Transverse colon (tissue), 4 donors: ENCODE measurements at places on chromosomes 7 and 10. TPM values are rescaled to one million over a fixed set of nuclear protein-coding genes. Genes with fewer than 3 reads are reported as not detected.

CFAP46 gene
- not detected for total RNA-seq

CEP55 gene
- total RNA-seq, result 13.1 TPM

OPN1SW gene
- total RNA-seq, result not detected

UBTD1 gene
- 3.5 TPM for total RNA-seq

PIP gene
- not detected for total RNA-seq

VOPP1 gene
- total RNA-seq, result 68.9 TPM

OPALIN gene
- total RNA-seq, result not detected

DNA sequence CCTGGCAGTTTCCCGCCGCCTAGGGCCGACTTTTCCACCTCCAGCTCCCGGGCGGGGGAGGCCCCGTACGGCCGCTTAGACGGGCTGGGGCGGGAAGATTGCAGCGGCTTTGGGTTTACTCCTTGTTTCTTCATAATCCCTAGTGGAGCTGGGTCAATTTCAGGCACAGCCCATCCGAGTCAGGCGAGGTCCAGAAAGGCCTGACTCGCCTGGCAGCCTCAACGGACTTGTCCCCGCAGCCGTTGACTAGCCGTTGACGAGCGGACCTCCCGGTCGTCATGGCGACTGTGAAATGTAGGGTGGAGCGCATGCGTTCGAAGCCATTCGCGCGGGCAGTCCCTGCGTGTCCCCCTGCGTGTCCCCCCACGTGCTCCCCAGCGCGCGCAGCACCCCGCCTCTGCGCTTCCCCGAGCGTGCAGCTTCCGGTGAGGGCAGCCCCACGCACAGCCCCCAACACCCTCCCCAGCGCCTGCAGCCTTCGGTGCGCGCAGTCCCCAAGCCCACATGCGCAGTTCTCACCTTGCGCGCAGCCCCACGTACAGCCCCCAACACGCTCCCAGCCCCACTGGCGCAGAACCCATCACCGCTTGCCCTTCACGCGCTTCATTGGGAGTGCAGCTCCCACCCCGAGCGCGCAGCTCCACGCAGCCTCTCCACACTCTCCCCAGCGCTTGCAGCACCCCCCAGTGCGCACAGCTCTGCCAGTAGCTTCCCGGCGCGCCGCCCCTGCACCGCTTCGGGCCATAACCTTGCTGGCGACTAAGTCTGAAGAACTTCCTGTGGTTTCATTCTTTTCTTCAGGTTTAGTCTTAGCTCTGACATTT, 67.8 kb downstream of the TBX20 start:
- peaks cover 13% of the 10 kb centered on the region for H3K4me1 ChIP-seq
- DNase-seq, result no peak
- H3K36me3 ChIP-seq, result no peaks in the 10 kb centered on the region

GRCh38 chr7:18960725-18961124, 156.7 kb downstream of the TWIST1 start:
- no peak overlapping the region for H3K27ac ChIP-seq
- no peak for DNase-seq
- no peaks in the 10 kb centered on the region for H3K4me1 ChIP-seq
- no peak overlapping the region for H3K4me3 ChIP-seq

GRCh38 chr7:156999958-157000726, 10.3 kb downstream of the MNX1 start:
- peak overlapping the region; percentile 76 for H3K27ac ChIP-seq
- peak overlapping the region; percentile 19 for H3K4me3 ChIP-seq
- H3K36me3 ChIP-seq, result no peaks in the 10 kb centered on the region
- H3K27me3 ChIP-seq, result peaks cover 69% of the 10 kb centered on the region
- peaks cover 31% of the 10 kb centered on the region for H3K4me1 ChIP-seq
- peak; percentile 67 for DNase-seq

DNA sequence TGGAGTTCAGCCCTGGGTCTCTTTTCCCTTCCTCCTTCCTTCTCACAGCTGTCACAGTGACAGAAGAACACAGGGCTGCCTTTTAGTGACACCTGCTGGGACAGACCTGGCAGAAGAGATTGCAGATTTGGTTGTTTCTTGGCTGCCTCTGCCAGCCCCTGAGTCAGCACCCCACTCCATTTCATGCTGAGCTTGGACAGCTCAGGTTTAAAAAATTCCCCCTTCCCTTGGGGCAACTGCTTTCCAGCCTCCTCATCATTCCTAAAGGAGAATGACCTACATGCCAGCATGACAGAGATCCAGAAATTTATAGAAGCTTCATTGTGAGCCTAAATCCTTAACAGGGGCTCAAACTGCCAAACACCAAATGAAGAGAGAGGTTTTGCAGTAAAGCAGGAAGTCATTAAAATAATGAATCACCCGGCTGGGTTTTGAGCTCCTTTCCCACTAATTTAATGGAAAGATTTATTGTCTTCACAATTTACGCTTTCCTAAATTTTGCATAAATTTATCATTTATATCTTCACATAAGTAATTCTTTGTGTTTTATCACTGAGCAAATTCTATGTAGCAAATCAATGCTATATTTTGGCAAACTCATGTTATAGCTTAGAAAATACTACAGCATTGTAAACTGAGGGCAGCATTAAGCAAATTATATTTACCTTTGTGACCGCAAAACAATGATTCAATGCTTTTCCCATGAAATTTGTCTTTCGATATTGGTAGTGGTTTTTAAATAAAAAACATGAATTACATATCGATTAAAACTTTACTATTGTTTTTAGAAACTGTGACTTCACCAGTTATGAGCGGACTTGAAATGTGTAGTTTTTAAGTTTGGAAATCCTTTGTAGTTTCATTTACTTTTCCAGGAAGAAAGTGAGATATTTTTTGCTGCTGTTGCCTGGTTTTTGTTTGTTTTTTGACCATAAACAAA, 399.5 kb upstream of the ANKRD30A start:
- no peaks in the 10 kb centered on the region for H3K4me1 ChIP-seq
- no peak for DNase-seq
- no peak overlapping the region for H3K27ac ChIP-seq
- H3K4me3 ChIP-seq, result no peak overlapping the region
- no peaks in the 10 kb centered on the region for H3K36me3 ChIP-seq

DNA sequence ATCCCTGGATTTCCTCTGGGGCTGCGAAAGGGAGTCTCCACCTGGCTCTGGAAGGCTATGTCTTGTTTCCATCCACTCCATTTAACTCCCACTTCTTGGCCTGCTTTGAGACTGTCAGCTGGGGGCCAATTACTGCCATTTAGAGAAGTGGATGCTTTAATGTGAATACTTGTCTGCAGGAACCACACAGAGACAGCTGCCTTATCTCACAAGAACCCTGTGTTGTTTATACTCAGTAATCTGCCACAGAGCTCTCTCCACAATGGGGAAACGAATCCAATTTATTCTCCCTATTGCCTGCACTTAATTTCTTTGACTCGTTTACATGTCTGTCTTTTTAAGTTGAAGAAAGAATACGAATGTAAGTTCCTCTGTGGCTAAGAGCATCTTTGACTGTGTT, 787.0 kb upstream of the C7orf33 start:
- H3K27me3 ChIP-seq, result no peaks in the 10 kb centered on the region
- no peaks in the 10 kb centered on the region for H3K36me3 ChIP-seq
- no peak overlapping the region for H3K27ac ChIP-seq
- no peak for DNase-seq
- no peaks in the 10 kb centered on the region for H3K4me1 ChIP-seq
- no peak overlapping the region for H3K4me3 ChIP-seq

DNA sequence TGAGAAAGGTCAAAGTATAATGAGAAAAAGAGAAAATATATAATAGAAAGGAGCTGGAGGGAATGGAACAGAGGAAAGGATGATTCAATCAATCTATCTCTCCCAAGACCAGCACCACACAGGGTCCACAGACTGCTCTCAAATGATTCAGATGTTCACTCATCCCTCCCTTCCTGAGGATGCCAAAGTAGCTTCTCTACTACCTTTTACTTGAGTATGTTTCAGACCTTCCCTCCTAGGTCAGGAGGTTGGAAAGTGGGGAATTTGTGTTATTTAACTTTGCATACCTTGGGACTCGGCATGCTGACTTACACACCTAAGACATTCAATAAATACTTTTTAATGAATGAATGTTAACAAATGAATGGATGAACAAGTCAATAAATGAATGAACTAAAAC, 30.6 kb downstream of the CPVL start:
- H3K27me3 ChIP-seq, result no peaks in the 10 kb centered on the region
- no peak overlapping the region for H3K27ac ChIP-seq
- no peak overlapping the region for H3K4me3 ChIP-seq
- no peaks in the 10 kb centered on the region for H3K36me3 ChIP-seq
- no peaks in the 10 kb centered on the region for H3K4me1 ChIP-seq

GRCh38 chr7:98745722-98746318, 124.0 kb downstream of the TMEM130 start:
- H3K4me1 ChIP-seq, result no peaks in the 10 kb centered on the region
- no peak overlapping the region for H3K27ac ChIP-seq
- peak; percentile 79 for DNase-seq
- no peak overlapping the region for H3K4me3 ChIP-seq
- no peaks in the 10 kb centered on the region for H3K27me3 ChIP-seq

DNA sequence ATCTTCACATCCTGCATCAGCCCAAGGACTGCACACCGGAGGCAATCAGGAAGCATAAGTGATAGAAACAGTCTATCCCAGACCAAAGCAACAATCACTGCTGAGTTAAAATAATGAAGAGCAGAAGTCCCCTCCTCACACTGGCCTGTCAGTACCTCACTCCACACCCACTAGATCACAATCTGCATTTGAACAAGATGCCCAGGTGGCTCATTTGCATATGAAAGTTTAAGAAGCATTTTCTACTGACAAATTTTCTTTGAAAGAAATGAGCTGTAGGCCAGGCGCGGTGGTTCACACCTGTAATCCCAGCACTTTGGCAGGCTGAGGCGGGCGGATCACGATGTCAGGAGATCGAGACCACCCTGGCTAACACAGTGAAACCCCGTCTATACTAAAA, 77.4 kb downstream of the CUL2 start:
- no peak overlapping the region for H3K27ac ChIP-seq
- DNase-seq, result no peak
- no peak overlapping the region for H3K4me3 ChIP-seq
- no peaks in the 10 kb centered on the region for H3K36me3 ChIP-seq

DNA sequence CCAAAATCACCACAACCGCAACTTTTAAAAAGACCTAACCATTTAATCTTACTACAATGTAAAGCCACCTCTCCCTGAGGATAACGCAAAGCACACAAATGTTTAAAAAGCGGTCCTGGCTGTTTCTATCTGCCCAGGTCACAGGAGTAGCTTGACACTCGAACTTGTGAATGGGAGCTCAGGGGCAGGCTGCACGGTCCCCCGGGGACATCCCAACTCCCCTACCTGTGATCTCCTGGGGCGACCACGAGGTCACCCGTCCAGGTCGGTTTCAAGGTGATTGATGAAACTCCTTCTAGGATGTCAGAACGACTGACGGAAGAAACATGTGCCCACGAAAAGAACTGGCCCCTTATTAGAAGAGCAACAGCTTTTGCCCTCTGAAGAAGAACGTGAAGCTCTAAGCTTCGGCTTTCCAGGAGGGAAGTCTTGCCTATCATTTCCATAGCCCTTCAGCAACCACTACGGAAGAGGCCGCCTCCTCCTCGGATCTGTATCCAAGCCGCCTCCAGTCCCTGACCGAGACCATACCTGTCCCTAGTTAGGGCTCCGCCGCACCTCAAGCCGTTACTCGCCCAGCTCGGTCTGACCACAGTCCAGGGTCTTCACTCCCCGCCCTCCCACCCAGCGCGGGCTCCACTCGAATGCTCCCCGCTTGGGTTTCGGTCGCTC, 459 bp downstream of the CYCS start:
- H3K27ac ChIP-seq, result peak overlapping the region; percentile 96
- H3K4me1 ChIP-seq, result no peaks in the 10 kb centered on the region
- H3K27me3 ChIP-seq, result no peaks in the 10 kb centered on the region
- no peak for DNase-seq
- H3K4me3 ChIP-seq, result peak overlapping the region; percentile 84

DNA sequence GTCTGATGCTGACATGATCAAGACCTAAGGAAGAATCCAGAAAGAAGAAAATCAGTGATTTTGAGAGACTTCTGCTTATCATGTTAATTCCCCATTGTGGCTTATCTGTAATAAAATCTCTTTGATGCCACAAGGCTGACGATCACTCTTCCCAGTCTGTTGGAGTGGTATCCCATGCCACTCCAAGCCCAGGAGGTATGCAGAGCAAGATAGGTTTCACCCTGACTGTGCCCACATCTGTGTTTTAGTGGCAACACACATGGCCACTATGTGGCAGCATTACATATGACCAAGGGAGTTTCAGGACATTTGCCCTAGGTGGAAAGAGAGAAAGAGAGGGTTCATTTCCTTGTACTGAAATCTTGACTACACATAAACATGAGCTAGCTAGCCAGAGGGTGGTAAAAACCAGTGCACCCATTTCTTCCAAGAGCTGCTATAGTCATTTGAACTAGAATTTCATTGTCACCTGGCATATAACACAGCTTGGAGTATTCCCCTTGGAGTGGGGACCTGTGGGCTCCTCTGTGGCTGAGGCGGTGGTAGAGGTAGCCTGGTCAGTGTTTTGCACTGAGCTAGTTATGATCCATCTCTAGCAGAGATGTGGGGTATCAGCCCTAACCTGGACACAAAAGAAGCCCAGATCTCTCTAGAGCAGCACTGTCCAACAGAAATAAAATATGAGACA, 20.8 kb downstream of the LAMB4 start:
- no peak overlapping the region for H3K4me3 ChIP-seq
- no peaks in the 10 kb centered on the region for H3K36me3 ChIP-seq
- H3K27ac ChIP-seq, result no peak overlapping the region

DNA sequence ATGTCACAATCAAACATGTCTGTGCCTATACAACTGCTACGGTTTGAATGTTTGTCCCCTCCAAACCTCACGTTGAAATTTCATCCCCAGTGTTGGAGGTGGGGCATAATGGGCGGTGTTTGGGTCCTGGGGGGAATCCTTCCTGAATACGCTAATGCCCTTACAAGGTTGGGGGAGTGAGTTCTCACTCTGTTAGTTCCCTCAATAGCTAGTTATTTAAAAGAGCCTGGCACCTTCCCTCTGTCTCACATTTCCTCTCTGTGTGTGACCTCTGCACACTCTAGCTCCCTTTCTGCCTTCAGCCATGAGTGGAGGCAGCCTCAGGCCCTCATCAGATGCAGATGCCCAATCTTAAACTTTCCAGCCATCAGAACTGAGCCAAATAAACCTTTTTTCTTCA, 129.5 kb downstream of the GRM8 start:
- no peaks in the 10 kb centered on the region for H3K4me1 ChIP-seq
- no peaks in the 10 kb centered on the region for H3K27me3 ChIP-seq
- DNase-seq, result no peak
- no peaks in the 10 kb centered on the region for H3K36me3 ChIP-seq
- no peak overlapping the region for H3K4me3 ChIP-seq

DNA sequence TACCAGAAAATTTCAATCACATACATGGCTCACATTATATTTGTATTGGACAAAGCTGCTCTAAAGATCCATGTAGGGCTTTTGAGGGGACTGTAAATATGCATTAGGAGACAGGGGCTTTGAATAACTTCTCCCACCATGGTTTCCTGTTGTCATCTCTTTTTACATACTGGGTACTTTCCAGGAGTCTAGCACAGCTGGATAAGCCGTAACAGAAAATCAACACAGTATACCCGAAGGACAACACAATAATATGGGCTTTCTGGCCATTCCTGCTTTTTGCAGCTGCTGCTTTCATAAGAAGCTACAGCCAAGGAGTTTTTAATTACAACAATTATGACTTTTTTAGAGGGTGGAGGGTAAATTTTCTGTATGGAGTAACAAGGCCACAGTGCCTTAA, 63.4 kb upstream of the SRPK2 start:
- no peak for DNase-seq
- no peaks in the 10 kb centered on the region for H3K27me3 ChIP-seq
- H3K27ac ChIP-seq, result no peak overlapping the region
- no peak overlapping the region for H3K4me3 ChIP-seq
- H3K36me3 ChIP-seq, result no peaks in the 10 kb centered on the region
- H3K4me1 ChIP-seq, result no peaks in the 10 kb centered on the region

GRCh38 chr10:117445992-117446391, 70.8 kb upstream of the PDZD8 start:
- no peak overlapping the region for H3K27ac ChIP-seq
- no peak overlapping the region for H3K4me3 ChIP-seq
- no peaks in the 10 kb centered on the region for H3K36me3 ChIP-seq
- no peak for DNase-seq
